ENCODE measurements at places on chromosomes 7 and 10. TPM values are rescaled to one million over a fixed set of nuclear protein-coding genes. Genes with fewer than 3 reads are reported as not detected.

- H3K27ac ChIP-seq, result no peak overlapping the region
- no peaks in the 10 kb centered on the region for H3K4me1 ChIP-seq
- H3K36me3 ChIP-seq, result 0 out of 2 replicates have a peak, but pooled peaks cover 2% of the 10 kb centered on the region
- H3K4me3 ChIP-seq, result no peak overlapping the region
These were observed 97.2 kb downstream of the PODXL start for GRCh38 chr7:131459256-131459655.

DNA sequence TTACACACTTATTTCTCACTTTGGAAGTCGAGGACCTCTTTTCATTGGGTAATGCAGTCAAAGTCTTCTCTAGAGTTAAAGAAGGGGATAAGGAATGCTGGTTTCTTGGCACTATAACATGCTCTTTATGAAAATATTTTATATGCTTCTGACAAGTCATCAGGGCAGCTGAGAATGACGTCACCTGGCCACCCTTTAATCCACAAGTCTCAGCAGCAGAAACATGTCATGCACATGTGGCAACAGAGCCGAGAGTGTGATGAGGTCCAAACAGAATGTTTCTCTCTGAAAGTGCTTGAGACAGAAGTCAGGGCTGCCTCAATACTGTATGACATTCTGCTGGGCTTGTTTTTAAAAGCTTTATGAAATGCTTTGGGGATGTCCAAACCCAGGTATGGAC, 63.5 kb upstream of the C10orf90 start:
- H3K27me3 ChIP-seq, result no peaks in the 10 kb centered on the region
- no peaks in the 10 kb centered on the region for H3K36me3 ChIP-seq
- no peak overlapping the region for H3K4me3 ChIP-seq

DNA sequence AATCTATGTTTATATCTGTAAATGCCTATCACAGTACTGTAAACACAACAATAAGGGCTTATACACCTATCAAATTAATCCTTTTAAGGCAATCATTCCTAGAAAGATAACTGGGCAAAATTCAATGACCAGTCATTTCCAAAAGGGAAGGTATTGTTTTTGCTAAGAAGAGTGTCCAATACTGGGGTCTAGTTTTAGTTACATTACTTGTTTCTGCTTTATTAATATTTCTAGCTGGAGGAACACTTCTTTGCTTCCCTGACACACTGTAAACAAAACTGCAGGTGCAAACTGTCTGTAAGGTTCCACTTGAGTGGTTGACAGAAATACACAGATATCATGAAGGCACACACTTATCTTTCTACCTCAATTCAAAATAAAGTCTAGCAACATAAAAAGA, 84.2 kb upstream of the FAM133B start:
- no peaks in the 10 kb centered on the region for H3K36me3 ChIP-seq
- peak overlapping the region; percentile 34 for H3K27ac ChIP-seq
- DNase-seq, result no peak
- H3K4me3 ChIP-seq, result no peak overlapping the region

- H3K4me1 ChIP-seq, result no peaks in the 10 kb centered on the region
- H3K4me3 ChIP-seq, result no peak overlapping the region
- no peak overlapping the region for H3K27ac ChIP-seq
- H3K27me3 ChIP-seq, result no peaks in the 10 kb centered on the region
These were observed 57.4 kb upstream of the NRP1 start for GRCh38 chr10:33391611-33392465.

- no peak overlapping the region for H3K27ac ChIP-seq
- DNase-seq, result no peak
- no peaks in the 10 kb centered on the region for H3K27me3 ChIP-seq
- no peak overlapping the region for H3K4me3 ChIP-seq
- no peaks in the 10 kb centered on the region for H3K4me1 ChIP-seq
- no peaks in the 10 kb centered on the region for H3K36me3 ChIP-seq
These were observed 297.5 kb downstream of the PRKG1 start for GRCh38 chr10:51371743-51372142.

DNA sequence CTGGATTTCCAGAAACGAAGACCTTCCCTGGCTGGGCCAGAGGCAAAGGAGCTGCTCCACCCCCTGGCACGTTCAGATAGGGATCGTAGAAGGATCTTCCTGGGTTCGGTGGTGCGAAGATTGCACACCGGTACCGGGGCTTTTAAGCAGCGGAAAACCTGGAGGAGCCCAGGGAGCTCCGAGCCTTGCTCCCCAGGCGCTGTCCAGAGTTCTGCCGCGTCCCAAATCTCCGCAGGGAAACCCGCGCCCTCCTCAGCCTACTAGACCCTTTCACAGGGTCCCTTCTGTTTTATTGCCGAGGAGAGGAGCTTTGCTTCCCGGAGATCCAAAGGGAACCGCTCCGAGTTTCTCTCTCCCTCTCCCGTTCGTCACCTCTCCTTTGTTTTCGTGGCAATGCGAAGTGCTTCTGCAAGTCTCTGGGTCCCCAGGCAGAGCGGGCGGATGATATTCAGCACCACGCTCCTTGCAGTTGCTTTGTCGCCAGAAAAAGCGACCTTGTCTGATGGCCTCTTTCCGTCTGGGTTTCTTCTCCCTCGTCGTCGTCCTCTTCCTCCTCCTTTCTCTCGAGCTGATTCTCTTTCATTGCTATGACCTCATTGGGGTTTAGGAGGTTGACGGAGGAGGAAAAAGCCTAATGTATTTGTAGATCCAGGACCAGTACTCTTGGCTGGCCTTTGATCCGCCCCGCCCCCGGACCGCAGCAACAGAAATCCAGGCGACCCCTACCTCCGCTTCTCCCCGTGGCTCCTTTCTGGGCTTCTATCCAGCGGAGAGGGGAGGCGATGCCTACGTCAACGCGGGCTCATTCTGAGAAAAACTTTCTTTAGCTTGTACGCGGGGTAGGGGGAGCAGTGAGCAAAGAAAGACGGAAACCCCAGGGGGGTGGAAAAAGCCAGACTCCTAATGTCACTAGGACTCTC, at the start of gene TMEM196:
Gene TMEM196 (minus strand): TSS at position 777 of the 920 bp plus-strand sequence. CDS start 921 bp downstream, outside the sequence.
- no peak within 1 kb of the TSS for H3K27ac ChIP-seq
- H3K27me3 ChIP-seq, result peaks cover 3% of the 10 kb centered on the region

- no peak for DNase-seq
- H3K27me3 ChIP-seq, result no peaks in the 10 kb centered on the region
- no peaks in the 10 kb centered on the region for H3K4me1 ChIP-seq
- H3K27ac ChIP-seq, result no peak overlapping the region
- H3K36me3 ChIP-seq, result no peaks in the 10 kb centered on the region
- no peak overlapping the region for H3K4me3 ChIP-seq
These were observed 149.8 kb downstream of the CCSER2 start for GRCh38 chr10:84478151-84478550.

- no peak for DNase-seq
- no peak overlapping the region for H3K27ac ChIP-seq
- H3K27me3 ChIP-seq, result no peaks in the 10 kb centered on the region
- H3K4me1 ChIP-seq, result no peaks in the 10 kb centered on the region
- no peak overlapping the region for H3K4me3 ChIP-seq
These were observed 54.9 kb upstream of the ABCB5 start for GRCh38 chr7:20560325-20561180.

DNA sequence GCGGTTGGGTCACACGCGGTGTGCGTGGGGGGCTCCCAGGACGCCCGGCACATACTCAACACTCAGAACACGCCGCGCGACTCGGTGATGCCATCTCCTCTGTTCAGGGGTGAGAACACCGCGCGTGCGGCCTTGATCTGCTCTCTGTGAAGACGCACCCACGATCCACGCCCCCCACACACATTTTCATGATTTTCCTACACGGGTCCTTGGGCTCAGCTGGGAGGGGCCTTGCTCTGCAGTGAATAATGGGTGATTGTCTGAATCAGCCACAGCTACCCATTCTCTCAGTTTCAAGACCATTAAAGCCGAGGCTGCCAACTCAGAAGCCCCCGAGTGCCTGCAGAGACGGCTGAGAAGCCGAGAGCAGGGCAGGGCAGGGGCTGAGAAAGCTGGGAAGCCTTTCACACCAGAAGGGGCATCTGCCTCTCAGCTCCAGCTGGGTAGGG, 54.3 kb upstream of the PDGFA start:
- no peak for DNase-seq
- H3K4me3 ChIP-seq, result no peak overlapping the region
- no peaks in the 10 kb centered on the region for H3K4me1 ChIP-seq
- H3K27me3 ChIP-seq, result no peaks in the 10 kb centered on the region
- H3K36me3 ChIP-seq, result no peaks in the 10 kb centered on the region
- H3K27ac ChIP-seq, result no peak overlapping the region

- no peak overlapping the region for H3K27ac ChIP-seq
- no peak for DNase-seq
- no peaks in the 10 kb centered on the region for H3K36me3 ChIP-seq
- H3K27me3 ChIP-seq, result no peaks in the 10 kb centered on the region
These were observed 301.5 kb downstream of the CCDC3 start for GRCh38 chr10:12699781-12700556.

GRCh38 chr7:126790763-126791162, 462.0 kb downstream of the GRM8 start:
- H3K4me1 ChIP-seq, result no peaks in the 10 kb centered on the region
- H3K36me3 ChIP-seq, result no peaks in the 10 kb centered on the region
- no peak overlapping the region for H3K4me3 ChIP-seq
- H3K27me3 ChIP-seq, result no peaks in the 10 kb centered on the region
- DNase-seq, result no peak

- no peaks in the 10 kb centered on the region for H3K27me3 ChIP-seq
- H3K27ac ChIP-seq, result no peak overlapping the region
- no peak overlapping the region for H3K4me3 ChIP-seq
- DNase-seq, result no peak
These were observed 18.0 kb upstream of the HILPDA start for GRCh38 chr7:128437426-128438332.

DNA sequence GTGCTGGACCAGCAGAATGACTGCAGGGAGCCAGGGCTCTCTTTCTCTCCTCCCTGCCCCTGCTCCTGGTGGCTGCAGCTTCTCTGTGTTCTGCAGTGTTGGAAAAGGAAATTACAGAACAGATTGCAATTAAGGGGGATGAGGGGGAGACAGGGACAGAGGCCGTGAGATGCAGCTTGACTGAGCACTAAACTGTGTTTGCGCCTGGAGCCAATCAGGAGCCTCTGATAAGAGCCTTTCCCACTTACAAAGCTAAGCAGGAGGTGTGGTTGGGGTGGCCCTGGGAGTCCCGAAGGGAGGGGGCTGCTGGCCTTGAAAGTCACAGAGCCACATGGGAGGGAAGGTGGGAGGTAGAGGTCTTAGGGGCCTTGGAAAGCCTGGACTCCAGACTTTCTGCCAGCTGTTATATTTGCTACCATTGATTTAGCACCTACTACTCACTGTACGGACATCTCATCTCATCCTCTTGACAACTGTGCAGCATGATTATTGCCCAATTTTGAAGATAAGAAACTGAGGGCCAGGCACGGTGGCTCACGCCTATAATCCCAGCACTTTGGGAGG, 26.7 kb downstream of the TRIM8 start:
- no peak overlapping the region for H3K27ac ChIP-seq
- no peak overlapping the region for H3K4me3 ChIP-seq
- no peak for DNase-seq
- H3K4me1 ChIP-seq, result peaks cover 23% of the 10 kb centered on the region
- no peaks in the 10 kb centered on the region for H3K36me3 ChIP-seq

DNA sequence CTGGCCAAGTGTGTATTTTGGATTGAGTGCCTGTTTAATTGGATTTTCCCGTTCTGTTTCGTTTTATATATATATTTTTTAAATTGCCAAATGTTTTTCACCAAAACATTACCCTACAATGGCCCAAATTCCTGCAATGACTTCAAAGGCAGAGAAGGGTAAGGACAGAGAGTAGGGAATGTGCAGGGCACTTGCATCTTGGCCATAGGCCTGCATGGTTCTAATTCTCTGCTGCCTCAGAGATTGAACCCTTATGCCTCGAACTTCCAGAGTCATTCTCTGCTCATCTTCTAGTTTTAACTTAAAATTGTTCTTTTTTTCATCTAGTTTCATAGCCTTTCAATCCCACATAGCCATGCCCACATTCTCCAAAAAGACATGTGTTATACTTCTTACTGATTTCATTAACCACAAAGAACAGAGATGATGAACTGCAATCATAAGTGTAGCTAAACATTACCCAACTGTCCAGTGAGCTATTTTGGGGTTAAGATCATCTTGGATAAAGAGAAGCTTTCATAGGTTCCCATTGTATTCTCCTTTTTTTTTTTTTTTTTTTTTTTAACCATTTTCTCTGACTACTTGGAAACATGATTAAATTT, 177.6 kb downstream of the PLXDC2 start:
- DNase-seq, result no peak
- no peak overlapping the region for H3K4me3 ChIP-seq
- no peak overlapping the region for H3K27ac ChIP-seq
- no peaks in the 10 kb centered on the region for H3K27me3 ChIP-seq
- no peaks in the 10 kb centered on the region for H3K4me1 ChIP-seq
- H3K36me3 ChIP-seq, result no peaks in the 10 kb centered on the region

- H3K27me3 ChIP-seq, result no peaks in the 10 kb centered on the region
- H3K36me3 ChIP-seq, result no peaks in the 10 kb centered on the region
- H3K4me1 ChIP-seq, result no peaks in the 10 kb centered on the region
These were observed 82.3 kb downstream of the LHFPL3 start for GRCh38 chr7:104410742-104411141.

DNA sequence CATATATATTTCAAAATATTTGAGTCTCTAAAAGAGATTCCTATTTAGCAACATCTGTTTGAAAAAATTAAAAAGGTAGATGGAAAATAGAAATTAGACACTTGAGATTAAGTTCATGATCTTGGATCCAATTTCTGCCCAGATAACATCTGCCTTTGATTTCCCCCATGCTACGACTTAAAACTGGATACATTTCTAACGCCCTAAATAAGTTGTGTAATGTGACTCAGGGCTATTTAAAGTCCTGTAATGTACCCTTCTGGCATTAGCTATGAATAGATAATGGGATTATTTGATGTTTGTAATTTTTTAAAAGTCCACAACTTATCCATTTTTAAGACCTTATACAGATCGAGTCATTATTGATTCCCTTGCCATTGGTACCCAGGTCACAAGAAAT, 23.4 kb downstream of the CFAP43 start:
- H3K4me1 ChIP-seq, result no peaks in the 10 kb centered on the region
- no peak overlapping the region for H3K4me3 ChIP-seq
- no peak overlapping the region for H3K27ac ChIP-seq
- H3K36me3 ChIP-seq, result no peaks in the 10 kb centered on the region
- DNase-seq, result no peak

DNA sequence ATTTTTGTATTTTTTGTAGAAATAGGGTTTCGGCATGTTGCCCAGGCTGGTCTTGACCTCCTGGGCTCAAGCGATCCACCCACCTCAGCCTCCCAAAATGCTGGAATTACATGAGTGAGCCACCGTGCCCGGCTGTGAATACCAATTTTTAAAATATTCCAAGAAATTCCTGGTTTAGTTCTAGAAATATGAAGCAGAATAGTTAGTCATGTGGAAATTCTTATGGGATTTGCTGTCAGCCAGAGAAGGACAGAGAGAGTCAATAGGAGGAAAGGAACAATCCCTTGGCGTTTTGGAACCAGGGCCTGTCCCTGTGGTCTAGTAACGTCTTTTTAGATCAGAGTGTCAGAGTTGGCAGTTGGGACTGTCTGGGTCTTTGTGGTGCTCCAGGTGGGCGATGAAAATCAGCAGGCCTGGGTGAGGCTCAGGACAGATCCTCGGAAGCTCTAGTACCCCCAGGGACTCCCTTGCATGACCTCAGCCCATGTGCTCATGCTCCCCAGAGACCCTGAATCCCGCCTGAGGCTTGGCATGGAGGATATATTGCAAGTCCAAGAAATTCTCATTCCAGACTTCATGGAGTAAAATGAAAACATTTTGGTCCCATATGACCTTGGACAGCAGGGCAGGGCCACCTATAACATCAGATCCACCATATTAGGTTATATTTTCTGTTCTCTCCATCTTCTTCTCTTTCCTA, 7.8 kb downstream of the NODAL start:
- no peak for DNase-seq
- no peak overlapping the region for H3K27ac ChIP-seq

FAM200A gene
- total RNA-seq, result 4.1 TPM

TMEM270 gene
- total RNA-seq, result not detected

PTF1A gene
- not detected for total RNA-seq

SPDYE16 gene
- total RNA-seq, result not detected

WDFY4 gene
- 132 TPM for total RNA-seq

SPDYE3 gene
- total RNA-seq, result not detected

RPP38 gene
- total RNA-seq, result 18.5 TPM

RNLS gene
- total RNA-seq, result 5.5 TPM

ZNF853 gene
- 0.13 TPM for total RNA-seq

EN2 gene
- total RNA-seq, result not detected

Measured in GM12878 (cell line).